ENCODE measurements at places on chromosomes 5 and 9.

DNA sequence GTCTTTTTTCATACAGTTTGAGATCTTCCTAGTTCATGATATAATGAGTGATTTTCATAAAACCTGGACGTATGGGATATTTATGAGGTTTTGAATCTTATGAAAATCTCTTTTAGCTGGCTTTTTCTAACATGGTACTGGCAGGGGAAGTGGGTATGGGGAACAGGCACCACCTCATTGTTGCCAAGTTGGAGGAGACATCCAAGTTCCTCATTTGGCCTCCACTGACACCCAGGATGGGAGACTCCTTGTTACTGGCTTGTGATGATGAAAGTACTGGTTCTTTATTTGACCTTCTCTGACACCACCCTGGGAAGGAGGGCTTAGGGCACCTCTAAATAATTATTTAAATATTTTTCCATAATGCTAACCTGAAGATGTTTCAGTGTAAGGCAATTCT, 4.0 kb upstream of the TNPO1 start:
- no peak for DNase-seq

- DNase-seq: no peak
Observed at GRCh38 chr5:142746532-142747433, 23.4 kb upstream of the ARHGAP26 start.

GRCh38 chr9:6590772-6591384, 54.7 kb downstream of the GLDC start:
- DNase-seq: no peak

DNA sequence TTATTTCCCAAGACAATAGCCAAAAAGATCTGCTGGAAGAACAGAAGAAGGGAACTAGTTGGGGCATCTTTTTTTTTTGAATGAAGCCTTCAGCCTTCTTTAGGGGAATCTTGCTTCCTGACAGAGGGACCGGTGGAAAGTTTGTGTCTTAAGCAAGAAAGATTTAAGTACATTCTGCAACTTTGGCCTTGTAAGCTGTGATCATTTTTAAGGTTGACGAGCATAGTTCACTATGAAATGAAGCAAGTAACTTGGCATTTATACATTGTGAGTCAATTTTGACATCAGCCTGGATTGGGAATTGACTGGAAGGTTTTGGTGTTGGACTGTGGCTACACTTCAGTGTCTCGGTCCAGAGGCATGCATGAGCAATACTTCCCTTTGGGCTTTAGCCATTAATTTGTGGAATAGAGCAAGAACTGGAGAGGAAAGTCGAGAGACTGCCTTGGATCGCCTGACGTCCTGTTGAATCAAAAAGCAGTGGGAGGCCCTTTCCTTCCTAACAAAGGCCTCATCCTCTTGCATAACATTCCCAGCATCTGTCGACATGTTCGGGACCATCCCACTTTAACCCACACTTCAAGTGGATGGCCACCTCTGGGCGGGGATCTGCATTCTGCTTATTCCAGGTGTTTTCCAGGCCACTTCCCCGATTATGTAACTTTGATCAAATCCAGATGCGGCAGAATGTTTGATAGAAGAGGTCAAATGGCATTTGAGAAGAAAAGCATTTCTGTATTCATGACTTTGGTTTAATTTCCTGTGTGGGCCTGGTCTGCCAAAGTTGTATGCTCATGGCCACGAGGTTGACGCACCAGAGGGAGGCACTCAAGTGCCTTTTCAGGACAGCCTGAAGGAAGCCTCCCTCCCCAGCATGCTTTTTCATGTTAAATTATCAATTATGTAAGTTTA, 12.5 kb downstream of the ABL1 start:
- no peak for DNase-seq

GRCh38 chr5:131264451-131265099, 722 bp downstream of the CDC42SE2 start:
- DNase-seq: no peak

DNA sequence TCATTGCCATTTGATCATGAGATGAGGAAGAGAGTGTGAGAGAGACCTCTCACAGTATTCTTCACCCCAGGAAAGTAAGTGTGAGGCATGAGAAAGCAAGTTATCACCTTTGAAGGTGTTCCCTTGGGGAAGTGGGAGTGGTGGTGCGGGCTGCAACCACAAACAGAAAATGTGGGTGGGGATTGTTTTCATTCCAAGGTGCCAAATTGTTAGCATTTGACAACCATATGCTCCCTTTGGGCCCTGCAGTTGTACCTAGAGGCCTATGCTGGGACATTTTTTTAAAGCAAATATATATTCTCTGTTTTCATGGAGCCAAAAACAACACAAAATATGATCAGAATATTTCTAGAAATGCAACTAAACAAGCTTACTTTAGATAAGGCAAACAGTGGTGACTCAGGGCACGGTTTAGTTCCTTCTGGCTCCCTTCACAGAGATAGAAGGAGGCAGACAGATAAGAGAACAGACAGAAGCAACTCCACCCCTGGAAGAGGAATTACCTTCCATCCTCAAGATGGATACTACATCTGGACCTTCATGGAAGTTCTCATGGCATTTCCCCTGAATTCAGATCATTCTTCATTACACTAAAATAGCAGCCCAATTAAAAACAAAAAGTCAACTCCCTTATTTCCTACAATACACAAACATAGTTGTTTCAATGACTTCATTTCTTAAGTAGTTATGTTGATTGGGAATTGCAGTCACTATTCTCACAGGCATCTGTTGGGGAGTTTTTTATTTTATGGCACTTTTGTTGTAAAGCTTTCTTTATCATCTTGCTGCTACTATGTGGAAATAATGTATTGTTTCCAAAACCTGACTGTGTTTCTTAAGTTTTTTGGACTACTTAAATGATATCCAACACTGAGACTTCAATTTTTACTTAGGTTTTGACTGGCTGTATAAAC, 416.6 kb downstream of the PLK2 start:
- no peak for DNase-seq

DNA sequence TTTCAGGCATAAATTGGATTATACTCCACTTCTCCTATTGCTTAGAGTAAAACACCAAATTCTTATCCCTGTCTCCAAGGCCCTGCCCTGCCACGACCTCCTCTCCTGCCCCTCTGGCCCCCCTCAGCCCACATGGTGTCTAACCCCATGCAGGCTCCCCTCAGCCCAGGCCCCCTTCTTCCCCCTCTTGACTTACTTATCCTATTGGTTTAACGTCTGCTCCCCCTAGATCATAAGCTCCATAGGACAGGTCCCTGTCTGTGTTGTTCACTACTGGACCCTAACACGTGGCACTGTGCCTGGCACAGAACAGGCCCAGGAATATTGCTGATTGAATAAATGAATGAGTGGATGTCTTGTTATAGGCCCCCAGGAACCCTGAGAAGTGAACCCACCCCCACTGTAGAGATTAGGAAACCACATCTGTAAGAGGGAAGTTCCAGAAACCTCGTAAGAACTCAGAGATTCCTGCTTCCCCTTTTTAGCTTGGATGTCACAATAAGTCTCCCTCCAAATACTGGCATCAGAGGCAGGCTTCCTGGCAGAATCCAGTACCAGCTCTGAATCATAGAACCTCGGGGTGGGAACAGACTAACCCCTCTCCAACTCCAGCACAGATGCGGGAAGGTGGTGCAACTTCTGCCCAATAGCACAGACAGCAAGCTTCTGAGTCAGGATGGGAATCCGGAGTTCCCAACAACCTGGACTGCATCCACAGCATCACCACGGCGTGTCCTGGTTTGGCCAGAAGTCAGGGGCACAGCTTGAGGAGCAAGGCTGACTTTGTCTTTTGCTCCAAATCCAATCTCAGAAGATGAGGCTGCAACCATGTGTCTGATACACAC, 31.5 kb downstream of the HRH2 start:
- peak; percentile 37 for DNase-seq

- DNase-seq: no peak
Observed at GRCh38 chr9:120016231-120016630, 563.7 kb downstream of the CDK5RAP2 start.

GRCh38 chr9:120904061-120904977, 22.3 kb downstream of the TRAF1 start:
- DNase-seq: no peak

GRCh38 chr5:40755093-40755406, 711 bp downstream of the TTC33 start:
- peak; percentile 58 for DNase-seq

Measured in hippocampal formation (tissue), 2 donors.